Fibroblast of skin of scalp (primary cell): ENCODE measurements at places on chromosomes 16 and 17.

GRCh38 chr16:47774661-47775060 lies 313.5 kb downstream of the PHKB start:
- peak; percentile 21 for DNase-seq

DNA sequence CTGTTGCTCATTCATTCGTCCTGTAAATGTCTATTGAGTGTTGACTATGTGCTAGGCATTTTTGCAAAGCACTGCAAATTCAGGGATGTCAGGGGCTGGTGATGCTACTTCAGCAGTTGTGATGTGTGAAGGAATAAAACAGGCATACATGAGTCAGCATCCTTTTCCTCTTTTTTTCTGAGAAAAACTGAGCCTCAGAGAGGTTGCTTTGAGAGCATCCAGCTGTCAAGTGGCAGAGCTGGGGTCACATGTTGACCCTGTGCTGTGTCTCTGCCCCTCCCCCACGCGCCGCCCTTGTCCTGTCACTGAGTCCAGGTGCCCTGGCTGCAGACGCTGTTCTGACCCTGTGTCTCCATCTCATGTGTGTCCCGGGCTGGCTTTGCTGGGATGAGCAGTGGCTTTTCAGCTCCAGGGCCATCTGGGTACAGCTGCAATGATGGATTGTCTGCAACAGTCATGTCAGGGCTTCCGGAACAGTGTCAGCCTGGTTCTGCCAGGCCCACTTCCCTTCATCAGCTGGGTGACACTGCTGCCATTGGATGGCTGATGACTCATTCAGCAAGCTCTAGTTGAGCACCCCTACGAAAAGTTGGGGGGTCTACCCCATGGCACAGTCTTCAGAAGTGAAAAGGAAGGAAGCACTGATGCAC lies 14.9 kb downstream of the SEC14L5 start:
- DNase-seq, result no peak

DNA sequence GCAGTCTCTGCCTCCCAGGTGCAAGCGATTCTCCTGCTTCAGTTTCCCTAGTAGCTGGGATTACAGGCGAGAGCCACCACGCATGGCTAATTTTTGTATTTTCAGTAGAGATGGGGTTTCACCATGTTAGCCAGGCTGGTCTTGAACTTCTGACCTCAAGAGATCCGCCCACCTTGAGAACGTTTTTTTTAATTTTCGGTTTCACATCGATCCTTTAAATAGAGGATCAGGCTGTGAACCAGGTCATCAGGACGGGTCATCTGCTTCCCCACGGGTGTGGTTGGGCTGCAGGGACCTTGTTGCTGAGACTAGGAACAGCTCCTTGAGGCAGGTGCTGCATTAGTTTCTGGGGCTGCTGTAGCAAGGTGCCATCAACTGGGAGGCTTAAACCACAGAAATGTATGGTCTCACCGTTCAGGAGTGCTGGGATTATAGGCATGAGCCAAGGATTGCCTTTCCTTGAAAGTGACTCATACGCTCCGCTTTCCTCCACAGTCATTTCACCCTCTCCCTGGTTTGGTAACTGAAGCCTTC lies 7.9 kb upstream of the NAGPA start:
- DNase-seq, result peak; percentile 15

- peak; percentile 33 for DNase-seq
Observed at GRCh38 chr17:62750631-62751051, 57.5 kb downstream of the MARCHF10 start.

GRCh38 chr17:56934280-56934679 lies 20.4 kb upstream of the TRIM25 start:
- no peak for DNase-seq

- no peak for DNase-seq
Observed at GRCh38 chr16:1792836-1793577, 498 bp downstream of the IGFALS start.

DNA sequence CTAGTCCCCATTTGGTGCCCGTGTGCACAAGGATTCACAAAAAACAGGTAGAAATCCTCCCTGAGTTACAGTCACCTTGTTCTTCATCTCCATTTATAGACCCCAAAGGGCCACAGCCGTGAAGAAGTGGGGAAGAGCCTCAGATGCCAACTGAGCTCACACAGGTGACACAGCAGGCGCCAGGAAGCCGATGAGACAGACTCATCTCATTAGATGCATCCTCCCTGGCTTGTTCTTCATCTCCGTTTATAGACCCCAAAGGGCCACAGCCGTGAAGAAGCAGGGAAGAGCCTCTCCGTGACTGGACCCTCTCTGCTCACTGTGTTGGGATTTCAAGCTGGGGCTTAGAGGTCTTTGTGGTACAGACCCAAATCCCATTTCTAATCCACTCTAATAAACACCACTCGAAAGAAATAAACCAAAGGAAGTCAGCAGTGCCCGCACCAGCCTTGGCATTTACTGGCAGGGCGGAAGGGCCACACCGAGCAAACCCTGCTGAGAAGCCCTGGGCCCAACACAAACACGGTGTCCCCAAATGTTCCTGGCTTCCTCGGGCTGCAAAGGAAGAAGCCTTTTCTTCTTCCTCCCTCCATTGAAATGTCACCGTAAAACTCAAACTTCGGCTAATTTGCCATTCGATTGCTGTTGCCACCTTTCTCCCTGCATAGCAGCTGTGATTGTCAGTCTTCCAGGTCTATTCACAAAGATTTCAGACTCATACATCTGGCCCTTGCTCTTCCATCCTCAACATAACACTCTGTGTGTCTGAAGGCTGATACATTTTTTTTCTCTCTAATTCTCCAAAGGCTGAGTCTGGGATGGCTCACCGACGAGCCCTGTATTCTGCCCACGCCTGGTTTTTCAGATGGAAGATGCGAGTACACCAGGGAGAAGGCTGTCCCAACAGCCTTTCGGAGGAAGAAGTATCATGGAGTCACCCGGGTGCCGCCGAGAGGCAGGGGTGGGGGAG lies 44.9 kb upstream of the DOC2B start:
- DNase-seq, result no peak

GRCh38 chr17:82923366-82924113 lies 83.7 kb upstream of the ZNF750 start:
- no peak for DNase-seq

DNA sequence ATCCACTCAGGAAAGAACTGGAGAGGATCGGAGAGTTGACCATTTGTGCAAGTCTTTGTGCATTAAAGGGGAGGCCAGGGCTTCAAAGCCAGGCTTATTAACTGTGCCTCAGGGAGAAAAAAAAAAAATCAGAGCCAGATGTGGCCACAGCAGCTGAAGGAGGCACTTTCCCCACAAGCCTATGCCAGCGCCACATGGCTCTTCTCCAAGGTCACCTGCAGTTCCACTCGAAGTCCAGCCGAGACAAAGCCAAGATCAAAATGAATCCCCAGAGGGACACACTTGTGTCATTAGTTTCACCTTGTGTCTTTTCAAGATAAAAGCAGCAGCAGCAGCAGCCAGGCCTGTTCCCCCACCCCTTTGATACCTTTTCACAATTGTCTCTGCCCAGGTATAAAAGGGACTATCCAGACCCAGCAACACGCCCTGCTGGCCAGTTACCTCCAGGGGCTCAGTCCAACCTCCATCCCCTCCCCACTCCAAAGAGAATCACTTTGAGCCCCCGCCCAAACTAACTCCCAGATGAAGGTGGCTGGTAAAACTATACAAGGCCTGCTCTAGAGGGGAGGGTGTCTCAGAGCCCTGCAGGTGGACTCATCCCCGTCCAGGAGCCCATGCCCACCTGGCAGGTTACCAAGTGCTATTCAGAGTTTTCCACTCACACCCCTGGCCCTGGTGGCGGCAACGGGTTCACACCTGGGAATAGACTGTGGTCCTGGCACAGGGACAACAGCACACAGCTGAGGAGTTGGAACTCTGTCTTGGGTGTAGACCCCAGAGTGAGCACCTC lies 29.2 kb downstream of the AXIN2 start:
- no peak for DNase-seq

DNA sequence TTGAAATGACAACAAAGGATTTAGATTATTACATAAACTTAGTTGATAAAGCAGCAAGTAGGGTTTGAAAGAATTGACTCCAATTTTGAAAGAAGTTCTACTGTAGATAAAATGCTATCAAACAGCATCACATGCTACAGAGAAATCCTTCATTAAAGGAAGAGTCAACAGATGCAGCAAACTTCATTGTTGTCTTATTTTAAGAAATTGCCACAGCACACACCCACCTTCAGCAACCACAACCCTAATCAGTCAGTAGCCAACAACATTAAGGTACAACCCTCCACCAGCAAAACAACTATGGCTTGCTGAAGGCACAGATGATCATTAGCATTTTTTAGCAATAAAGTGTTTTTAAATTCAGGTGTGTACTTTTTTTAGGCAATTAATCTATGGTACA lies 75.1 kb upstream of the NSRP1 start:
- DNase-seq, result no peak

- DNase-seq, result no peak
Observed at GRCh38 chr16:603933-604332, 14.1 kb downstream of the RAB40C start.

GRCh38 chr17:40418428-40418706 lies 671 bp upstream of the TOP2A start:
- DNase-seq, result no peak

DNA sequence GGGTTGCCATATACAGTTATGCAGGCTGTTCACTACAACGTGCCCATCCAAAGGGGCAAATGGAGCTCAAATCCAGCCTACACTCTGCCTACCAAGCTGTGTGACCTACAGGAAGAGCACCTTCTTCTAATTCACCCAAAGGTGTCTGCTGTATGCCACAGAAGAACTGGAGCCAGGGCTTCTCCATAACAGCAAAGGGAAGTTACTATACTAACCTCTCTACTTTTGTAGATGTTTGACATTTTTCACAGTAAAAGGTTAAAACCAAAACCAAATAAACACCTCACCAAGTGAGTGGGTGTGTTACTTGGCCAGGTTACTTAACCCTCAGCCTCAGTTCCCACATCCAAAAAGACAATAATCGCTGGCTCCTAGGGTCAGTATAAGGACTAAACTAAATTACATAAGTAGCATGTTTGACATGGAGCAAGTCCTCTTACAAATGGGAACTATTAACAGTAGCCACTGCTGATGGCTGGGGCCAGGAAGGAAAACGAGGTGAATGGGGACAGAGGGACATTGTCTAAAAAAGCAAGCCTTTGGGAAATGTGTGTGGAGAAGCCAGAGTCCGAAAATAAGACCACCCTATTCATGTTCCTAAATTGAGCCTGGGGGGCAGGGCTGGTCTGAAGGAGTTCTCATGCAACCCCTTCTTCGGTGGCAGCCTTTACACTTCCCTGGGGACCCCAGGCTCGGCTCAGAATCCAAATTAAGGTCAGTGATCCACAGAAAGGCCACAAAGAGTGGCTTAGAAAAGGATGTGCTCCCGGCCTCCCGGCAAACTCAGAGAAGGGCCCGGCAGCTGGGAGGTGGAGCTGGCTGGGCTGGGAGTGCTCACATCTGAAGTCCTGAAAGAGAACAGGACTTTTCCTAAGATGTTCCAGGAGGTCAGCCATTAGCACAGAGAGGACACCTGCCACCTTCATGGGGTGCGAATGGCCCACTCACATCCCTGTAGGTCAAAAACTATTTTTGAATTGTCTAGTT lies 13.5 kb downstream of the CUEDC1 start:
- DNase-seq, result no peak

DNA sequence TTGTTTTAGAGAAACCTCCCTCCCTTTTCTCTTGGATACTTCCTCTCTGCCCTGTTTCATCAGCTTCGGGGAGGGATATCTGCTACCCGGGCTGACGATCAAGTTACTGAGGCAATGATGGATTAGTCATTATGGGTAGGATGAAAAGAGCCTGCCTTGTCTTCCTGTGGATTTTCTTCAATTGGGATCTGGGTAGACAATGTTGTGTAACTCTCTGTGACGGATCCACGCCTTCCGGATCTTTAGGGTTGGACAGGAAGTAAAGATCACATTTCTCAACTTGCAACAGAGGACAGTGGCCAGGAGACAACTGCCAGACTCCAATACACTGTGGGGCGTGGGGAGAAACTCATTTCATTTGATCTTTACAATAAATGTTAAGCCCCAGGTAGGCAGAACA lies 11.3 kb upstream of the CHST6 start:
- DNase-seq, result peak; percentile 68

- no peak for DNase-seq
Observed at GRCh38 chr16:48310908-48311641, 63.7 kb upstream of the ABCC11 start.

DNA sequence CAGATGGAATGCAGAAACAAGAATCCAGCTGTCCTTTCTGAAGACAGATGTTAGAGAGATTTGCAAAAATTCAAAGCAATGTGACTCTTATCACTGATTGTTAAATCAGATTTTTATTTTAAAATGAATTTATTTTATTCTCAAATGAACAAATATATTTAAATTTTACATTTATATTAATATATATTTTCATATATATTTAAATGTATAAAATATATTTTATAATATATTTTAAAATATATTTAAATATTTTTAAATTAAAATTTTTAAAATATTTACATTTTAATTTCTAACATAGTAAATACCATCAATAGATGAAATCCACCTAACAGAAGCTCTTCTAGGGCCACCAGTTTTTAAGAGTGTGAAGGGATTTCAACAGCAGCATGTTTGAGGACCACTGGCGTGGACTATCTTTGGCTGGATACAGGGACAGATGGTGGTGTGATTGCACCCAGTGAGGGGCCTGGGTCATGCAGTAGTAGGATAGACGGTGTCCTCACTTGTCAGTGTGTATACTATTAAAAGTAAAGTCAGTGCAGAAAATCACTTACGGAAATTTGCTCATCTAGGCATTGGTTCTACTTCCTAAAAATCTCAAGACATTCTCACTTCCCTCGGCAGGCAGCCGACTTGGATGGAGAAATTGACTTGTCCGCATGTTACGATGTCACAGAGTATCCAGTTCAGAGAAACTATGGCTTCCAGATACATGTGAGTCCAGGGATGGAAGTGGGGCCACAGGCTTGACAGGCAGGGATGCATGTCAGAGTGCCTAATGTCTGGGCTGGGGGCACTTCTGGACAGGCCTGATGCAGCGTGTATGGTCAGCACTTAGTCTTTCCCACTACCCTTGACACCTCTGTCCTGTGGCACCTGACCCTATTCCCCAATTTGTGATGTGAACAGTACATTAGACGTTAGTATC lies 56.3 kb downstream of the PLD6 start:
- no peak for DNase-seq

- DNase-seq, result peak; percentile 9
Observed at GRCh38 chr16:59973966-59974365, 1239.8 kb upstream of the GOT2 start.

GRCh38 chr17:14089179-14089578 lies 19.9 kb downstream of the COX10 start:
- peak; percentile 18 for DNase-seq

- DNase-seq, result peak; percentile 69
Observed at GRCh38 chr17:57833179-57833939, 16.5 kb downstream of the MRPS23 start.

GRCh38 chr17:16349431-16349830 lies 3.8 kb downstream of the CENPV start:
- no peak for DNase-seq

GRCh38 chr16:30000735-30001631 lies 4.9 kb downstream of the INO80E start:
- no peak for DNase-seq

- DNase-seq, result peak; percentile 46
Observed at GRCh38 chr17:60332574-60332973, 59.4 kb downstream of the USP32 start.

DNA sequence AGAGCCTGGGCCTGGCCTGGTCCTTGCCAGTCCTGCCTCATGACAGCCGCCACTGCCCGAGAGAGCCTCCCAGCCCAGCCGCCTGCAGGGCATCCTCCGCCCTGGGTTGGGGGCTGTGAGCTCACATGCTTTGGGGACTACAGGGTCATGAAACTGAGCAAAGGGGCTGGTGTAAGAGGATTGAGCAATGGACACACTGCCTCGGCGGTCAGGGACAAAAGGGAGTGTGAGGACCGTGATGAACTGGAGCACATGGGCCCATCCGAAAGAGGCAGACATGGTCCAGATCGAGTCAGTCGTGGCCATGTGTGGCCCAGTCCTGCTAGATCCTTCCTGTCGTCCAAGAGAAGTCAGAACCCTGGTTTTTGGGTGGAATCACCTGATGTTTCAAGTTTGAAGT lies 52.3 kb downstream of the GSG1L start:
- no peak for DNase-seq
